HuH-7 (cell line): ENCODE measurements at places on chromosomes 6 and 20.

- DNase-seq = no peak
These were observed 16.0 kb downstream of the ANKS1A start for GRCh38 chr6:34904990-34905613.

DNA sequence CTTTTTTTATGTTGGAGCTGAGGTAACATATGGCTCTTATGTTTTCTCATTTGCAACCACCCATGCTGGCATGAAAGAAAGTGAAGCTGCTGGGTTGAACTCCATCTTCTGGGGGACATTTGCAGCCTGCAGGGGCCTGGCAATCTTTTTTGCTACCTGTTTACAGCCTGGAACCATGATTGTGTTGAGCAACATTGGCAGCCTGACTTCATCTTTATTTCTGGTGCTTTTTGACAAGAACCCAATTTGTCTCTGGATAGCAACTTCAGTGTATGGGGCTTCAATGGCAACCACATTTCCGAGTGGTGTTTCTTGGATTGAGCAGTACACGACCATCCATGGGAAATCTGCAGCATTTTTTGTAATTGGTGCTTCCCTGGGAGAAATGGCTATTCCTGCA lies 179.0 kb downstream of the SLC16A10 start:
- no peak for DNase-seq

DNA sequence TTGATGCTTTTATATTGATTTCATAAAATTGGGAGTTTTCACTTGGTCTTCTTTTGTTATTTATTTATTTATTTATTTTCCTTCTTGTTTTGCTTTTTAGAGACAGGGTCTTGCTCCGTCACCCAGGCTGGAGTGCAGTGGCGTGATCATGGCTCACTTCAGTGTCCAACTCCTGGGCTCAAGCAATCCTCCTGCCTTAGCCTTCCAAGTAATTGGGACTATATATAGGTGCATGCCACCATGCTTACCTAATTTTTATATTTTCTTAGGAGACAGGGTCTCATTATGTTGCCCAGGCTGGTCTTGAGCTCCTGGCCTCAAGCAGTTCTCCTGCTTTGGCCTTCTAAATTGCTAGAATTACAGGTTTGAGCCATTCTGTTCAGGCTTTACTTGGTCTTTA lies 38.3 kb upstream of the MYLK2 start:
- no peak for DNase-seq

GRCh38 chr6:111769365-111770152 lies 103.7 kb downstream of the FYN start:
- no peak for DNase-seq

- DNase-seq = no peak
These were observed 3.8 kb upstream of the TUBB1 start for GRCh38 chr20:59015411-59015810.

DNA sequence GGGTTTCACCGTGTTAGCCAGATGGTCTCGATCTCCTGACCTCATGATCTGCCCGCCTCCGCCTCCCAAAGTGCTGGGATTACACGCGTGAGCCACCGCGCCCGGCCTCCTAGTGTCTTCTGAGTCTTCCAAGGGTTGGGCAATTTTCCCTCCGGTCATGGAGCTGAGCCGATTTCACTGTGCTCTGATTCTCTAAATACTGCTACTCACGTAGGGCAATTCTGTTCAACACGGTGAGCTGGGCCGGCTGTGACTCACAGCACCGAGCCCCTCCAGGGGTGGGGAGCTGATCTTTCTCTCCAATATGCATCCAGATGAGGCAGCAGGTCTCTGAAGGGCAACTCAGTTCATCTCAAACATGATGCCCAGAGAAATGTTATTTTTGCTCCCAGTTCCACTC lies 71.6 kb upstream of the CD93 start:
- no peak for DNase-seq

GRCh38 chr6:31010393-31011060 lies at the start of gene MUC22:
Gene MUC22 (plus strand): TSS chr6:31010474. CDS start chr6:31010707, 233 bp downstream.
- no peak for DNase-seq

DNA sequence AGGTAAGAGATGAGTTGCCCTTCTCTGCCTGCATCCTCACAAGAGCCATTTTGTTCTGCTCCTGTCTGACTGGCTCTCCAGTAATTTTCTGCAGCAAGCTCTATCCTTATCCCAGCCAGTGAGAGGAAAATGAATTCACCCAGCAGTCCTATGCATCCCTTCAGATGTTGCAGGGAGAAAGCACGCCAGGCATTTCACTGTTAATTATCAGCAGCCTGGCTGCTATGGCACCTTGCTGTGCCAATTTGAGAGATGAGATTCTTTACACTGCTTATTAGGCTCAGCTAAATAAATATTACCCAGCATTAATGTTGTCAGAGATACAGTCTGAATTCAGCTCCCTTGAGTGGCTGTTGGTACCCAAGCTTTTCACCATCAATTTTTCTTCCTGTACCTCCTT lies 61.1 kb upstream of the SNAP25 start:
- DNase-seq = no peak

GRCh38 chr6:104182811-104183210 lies 676.9 kb downstream of the HACE1 start:
- no peak for DNase-seq

GRCh38 chr6:89368999-89369398 lies 16.5 kb upstream of the UBE2J1 start:
- DNase-seq = no peak

DNA sequence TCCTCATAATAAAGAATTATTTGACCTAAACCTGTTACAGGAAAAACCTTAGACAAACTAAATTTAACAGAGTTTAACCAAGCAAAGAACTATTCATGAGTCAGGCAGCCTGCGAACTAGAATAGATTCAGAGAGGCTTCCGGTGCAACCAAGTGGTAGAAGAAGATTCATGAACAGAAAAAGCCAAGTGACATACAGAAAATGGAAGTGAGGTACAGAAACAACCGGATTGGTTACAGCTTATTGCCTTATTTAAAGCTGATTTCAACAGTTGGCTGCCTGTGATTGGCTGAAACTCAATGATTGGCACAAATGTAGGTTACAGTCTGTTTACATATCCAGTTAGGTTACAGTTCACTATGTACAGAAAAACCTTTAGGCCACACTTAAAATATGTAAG lies 10.1 kb downstream of the PPP1R3G start:
- DNase-seq = no peak

GRCh38 chr6:134240665-134241431 lies 77.1 kb downstream of the SGK1 start:
- DNase-seq = no peak
